Lower lobe of right lung (tissue), 2 donors: ENCODE measurements at places on chromosomes 7 and 10.

GRCh38 chr7:142353147-142354060 lies 95.5 kb upstream of the PRSS58 start:
- no peak for DNase-seq

GRCh38 chr7:156059369-156059768 lies 247.1 kb upstream of the SHH start:
- DNase-seq, result no peak

DNA sequence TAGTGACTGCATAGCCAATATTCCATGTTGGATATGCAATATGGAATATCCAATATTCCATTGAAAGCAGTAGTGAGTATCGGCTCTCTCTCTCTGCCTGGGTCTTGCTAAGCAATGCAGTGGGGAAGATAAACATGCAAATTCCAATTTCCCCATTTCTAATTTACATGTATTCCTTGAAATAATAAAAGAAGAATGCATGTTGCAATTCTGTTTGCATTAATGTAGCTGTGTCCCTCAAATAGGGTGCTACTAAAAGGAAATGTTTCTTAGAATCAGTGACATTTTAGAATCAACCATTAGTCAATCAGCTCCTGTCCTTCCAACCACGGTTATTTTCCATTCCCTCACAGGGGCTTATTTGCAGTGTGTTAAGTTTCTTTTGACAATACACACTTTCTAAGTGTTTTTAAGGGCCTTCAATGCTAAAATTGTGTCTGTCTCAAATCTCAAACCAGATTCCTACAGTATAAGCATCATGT lies 46.7 kb downstream of the AFAP1L2 start:
- DNase-seq, result no peak

- DNase-seq, result no peak
These were observed 38.0 kb downstream of the PDE1C start for GRCh38 chr7:32032211-32032610.

DNA sequence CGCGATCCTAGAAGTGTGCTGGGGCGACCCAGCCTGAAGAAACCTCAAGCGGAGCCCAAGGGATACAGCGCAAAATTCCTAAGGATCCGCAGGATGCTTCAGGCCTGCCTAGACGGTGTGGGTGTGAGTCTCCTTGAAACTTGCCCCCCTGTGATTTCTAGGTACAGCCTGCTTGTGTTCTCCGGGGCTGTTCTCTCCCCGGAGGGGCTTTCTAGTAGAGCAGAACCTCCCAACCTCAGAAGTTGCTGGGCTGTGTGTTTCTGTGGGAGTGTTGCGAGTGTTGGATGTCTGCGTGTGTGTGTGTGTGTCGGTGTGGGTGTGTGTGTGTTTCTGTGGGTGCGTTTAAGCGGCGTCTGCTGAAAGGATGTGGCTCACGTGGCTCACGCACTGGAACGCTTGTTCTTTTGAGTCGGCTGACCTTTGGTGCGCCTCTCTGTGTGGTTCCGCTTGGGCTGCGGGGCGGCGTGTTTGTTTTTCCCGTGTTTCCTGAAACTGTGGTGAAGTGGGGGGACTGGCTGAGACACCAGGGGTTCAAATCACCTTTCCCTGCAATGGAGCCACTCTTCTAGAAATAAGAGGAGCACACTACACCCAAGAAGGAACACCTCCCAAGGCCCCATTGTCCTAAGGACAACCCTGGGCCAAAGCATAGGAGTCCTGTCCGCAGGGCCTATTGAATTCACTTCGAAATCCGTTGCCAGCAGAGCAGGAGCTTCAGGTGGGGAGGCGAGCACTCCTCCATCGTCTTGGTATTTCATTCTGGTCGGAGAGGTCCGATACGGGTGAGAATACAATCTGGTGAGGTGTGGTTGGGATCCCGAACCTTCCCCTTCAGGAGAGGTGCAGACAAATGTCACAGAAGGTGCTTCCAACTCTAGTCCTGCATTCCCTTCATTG lies 25.1 kb upstream of the ZNF273 start:
- no peak for DNase-seq

DNA sequence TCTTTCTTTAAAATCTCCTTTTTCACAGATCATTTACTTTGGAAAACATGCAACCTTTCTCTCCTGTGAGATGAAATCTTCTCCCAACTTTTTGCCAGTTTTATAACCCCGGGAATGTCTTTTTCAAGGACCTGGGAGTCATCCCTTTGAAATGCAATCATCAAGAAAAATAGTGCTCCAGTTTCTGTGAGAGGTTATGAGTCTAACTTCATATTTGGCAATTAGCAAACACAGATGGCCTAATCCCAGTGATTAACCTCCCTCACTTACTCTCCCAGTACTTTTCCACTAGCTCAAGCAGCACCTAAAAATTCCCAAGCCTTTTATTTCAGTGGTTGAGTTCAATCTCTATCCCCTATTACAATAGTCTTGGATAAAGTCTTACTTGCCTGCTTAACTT lies 185.8 kb upstream of the TMEM106B start:
- DNase-seq, result no peak

GRCh38 chr7:19378345-19378714 lies 233.1 kb upstream of the FERD3L start:
- DNase-seq, result no peak

- DNase-seq, result peak; percentile 82
These were observed 851 bp upstream of the GOT1 start for GRCh38 chr10:99431190-99431760.

- no peak for DNase-seq
These were observed 47.3 kb upstream of the INSYN2A start for GRCh38 chr10:127243490-127244272.

DNA sequence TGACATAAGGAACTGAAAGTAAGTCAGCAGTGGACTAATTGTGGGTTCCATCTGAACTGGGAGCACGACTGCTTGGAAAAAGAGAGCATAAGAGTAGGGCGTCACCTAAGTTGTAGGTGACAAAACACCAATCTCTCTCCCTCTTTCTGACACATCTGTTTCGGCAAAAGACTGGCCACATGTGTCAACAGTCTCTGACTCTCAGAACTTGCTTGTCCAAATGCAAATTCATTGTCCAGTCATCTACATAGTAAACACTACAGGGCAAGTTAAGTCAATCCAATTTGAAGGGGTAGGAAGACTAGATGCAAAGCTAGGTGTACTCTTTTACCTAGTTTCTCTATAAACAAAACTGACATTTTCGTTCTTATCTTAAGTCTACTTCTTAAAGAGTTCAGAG lies 87.7 kb downstream of the ZNF438 start:
- no peak for DNase-seq

GRCh38 chr10:50373821-50374501 lies 122.6 kb upstream of the ASAH2 start:
- no peak for DNase-seq

GRCh38 chr10:122306282-122306681 lies 35.2 kb downstream of the BTBD16 start:
- DNase-seq, result no peak

GRCh38 chr10:123746061-123746460 lies 79.9 kb downstream of the GPR26 start:
- no peak for DNase-seq

DNA sequence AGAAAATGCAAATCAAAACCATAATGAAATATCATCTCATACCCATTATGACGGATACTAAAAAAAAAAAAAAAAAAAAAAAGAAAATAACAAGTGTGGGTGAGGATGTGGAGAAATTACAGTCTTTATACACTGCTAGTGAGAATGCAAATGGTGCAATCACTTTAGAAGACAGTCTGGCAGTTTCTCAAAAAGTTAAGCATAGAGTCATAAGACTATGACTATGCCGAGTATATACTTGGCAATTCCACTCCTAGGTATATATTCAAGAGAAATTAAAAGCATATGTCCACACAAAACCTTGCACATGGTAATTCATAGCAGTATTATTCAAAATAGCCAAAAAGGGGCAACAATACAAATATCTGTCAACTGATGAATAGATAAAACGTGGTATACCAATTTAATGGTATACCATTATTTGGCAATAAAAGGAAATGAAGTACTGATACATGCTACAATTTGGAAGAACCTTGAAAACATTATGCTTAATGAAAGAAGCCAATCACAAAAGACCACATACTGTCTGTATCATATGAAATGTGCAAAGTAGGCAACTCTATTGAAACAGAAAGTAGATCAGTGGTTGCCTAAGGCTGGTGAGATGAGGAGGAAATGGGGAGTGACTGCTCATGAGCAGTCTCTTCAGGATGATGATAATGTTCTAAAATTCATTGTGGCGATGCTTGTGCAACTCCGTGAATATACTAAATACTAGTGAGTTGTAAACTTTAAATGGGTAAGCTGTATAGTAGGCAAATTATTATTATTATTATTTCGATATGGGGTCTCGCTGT lies 90.1 kb upstream of the NANOS1 start:
- no peak for DNase-seq

DNA sequence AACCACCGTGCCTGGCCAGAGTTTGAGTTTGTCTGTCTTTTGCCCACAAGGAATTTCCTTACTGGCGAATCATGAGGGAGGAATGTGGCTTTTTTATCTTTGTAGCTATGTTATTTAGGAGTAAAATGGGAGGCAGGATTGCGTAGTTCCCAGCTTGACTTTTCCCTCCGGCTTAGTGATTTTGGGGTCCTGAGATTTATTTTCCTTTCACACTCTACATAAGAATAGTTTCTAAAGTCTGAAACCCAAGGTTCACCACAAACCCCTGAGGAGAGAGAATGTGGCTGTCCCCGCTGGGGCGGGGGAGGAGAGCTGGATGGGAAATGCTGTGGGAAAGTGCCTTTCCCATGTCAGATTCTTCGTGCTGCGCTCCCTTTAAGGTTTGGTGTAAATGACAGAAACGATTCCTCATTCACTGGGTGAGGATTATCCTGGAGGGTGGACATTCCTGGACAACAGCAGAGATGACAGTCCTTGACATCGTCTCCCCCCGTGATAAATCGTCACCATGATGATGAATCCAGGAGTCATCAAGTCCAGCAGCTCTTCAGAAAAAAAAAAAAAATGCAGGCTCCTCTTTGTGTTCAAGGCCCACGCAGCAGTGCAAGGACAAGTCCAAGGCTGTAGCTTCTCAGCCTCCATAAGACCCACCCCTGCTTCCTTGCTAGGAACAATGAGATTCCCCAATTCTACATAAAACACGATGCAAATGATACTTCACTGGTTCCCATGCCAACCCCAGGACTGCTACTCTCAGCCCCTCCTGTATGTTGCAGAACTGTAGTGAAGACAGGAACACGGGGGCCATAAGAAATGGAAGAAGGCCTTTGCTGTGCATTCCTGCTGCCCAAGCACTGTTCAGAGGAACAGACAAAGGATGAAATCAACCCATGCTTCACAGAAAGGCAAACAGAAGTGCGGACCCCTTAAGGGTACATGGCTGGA lies 233.1 kb downstream of the CCDC3 start:
- no peak for DNase-seq

DNA sequence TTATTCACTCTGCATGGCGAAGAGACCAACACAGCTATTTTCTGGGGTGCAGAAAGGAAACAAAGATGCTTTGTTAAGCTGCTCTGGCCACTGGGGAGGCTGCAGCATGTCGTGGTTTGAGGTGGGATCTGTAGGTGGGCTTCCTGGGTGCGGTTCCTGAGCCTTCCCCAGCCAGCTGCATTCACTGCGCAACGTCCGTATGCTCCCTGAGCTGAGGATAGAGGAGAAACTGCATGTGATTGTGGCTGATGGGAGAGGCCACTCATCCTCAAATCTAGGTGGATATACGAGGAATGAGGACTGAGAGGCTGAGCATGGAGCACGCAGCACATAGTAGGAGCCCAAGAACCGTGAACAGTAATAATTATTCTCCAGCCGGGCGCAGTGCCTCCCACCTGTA lies 9.9 kb upstream of the DNAAF5 start:
- peak; percentile 6 for DNase-seq

GRCh38 chr10:94343151-94343550 lies 19.6 kb downstream of the NOC3L start:
- no peak for DNase-seq

GRCh38 chr7:107687656-107688055 lies 27.0 kb downstream of the SLC26A4 start:
- DNase-seq, result no peak

GRCh38 chr7:159022238-159022993 lies 122.3 kb downstream of the VIPR2 start:
- no peak for DNase-seq

DNA sequence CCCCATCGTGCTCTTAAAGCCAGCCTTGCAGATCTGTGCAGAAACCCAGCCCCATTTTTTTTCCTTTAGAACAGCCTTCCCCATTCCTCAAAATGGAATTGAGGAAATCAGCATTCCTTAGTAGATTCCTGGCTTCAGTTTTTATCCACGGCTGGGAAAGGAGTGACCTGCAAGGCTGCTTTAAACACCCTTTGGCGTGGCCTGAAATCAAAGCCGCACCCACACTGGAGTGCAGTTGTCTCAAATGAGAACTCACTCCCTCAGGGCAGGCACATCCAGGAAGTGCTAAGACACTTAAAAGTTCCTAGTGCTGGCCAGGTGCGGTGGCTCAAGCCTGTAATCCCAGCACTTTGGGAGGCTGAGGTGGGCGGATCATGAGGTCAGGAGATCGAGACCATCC lies 34.8 kb downstream of the HTR5A start:
- DNase-seq, result no peak

- DNase-seq, result no peak
These were observed 43.3 kb downstream of the POLR1F start for GRCh38 chr7:19665399-19666008.

DNA sequence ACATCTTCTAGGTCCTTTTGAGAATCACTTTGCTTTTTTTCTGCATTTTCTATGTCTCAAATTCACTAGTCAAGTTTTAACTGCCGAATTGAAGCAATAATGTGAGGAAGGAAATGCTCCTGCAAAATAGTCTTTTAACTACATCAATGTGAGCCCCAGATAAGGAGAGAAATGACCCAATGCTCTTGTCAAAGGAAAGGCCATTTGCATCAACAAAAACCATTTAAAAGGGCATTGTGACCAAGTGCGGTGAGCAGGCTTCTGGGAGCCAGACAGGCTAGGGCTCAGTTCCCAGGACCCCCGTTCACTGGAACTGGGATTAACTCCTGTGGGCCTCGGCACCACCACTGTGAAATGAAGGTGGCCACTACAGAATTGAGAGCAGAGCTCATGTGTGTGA lies 127.9 kb upstream of the EEPD1 start:
- DNase-seq, result no peak

- no peak for DNase-seq
These were observed 170.6 kb downstream of the LRRN3 start for GRCh38 chr7:111261496-111261895.

DNA sequence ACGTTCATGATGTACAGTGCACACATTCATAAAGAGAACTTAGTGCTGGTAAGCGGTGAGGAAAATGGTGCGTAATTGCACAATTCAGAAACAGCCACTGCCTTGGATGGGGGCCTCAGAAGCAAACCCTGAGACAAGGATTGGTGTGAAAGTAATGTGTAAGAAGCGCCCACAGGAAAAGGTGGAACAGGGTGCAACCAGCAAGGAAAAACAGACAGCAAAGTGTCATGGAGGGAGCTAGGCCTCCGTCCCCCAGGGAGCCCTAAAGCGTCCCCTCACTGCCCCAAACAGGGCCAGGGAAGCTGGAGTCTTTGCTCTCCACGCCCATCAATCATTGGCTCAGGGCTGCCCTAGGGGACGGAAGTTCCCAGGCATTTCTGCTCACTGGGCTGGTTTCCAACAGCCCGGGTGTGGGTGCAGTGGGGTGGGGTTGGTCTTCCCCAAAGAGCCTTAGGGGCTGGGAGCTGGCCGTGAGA lies 9.6 kb upstream of the C10orf105 start:
- DNase-seq, result peak; percentile 73
